ENCODE measurements at places on chromosomes 13 and 19.

GRCh38 chr19:52991484-52991883 is 22.2 kb upstream of the ERVV-1 start:
- DNase-seq: peak; percentile 8

DNA sequence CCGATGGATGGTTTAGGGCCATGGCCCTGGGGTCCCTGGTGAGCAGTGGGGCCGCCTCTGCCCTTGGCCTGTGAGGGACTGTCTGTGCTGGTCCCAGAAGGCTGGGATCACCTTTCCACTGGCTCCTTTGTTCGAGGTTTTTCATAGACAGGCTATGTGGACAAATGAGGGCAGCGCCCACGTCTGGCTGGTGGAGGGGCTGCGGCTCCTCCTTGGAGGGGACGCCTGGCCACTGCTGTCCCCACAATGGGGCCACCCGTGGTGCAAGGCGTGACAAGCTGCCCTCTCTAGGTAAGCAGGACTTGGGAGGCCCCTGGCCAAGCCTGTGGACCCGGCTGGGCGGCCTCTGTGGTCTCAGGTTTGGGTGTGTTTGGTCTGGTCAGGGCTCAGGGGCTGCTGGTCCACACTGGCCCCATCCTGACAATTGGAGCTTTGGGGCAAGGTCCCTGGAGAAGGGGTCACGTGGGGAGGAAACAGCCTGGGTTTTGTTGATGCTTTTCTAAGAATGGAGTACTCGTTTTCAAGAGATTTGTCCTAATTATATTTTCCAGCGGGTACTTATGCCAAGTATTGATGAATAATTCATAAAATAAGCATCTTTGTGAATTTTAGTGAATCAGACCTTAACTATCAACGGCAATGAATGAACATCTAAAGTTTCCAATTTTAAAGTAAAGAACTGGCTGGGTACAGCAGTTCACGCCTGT is 33.3 kb downstream of the MCF2L start:
- DNase-seq: no peak

GRCh38 chr19:18843960-18844359 is 12.2 kb downstream of the UPF1 start:
- DNase-seq: no peak

- no peak for DNase-seq
Measured at GRCh38 chr19:6236310-6237291, 43.2 kb downstream of the MLLT1 start.

GRCh38 chr13:43935878-43936277 is 56.2 kb downstream of the LACC1 start:
- DNase-seq: no peak

- DNase-seq: no peak
Measured at GRCh38 chr13:93244141-93244917, 17.7 kb downstream of the GPC6 start.

- DNase-seq: peak; percentile 72
Measured at GRCh38 chr19:43619262-43620060, at the start of gene ZNF428. ZNF428 (minus strand) TSS chr19:43619629; CDS start chr19:43614304, 5,325 bp downstream.

- DNase-seq: no peak
Measured at GRCh38 chr13:45113233-45114224, 6.8 kb upstream of the GTF2F2 start.

DNA sequence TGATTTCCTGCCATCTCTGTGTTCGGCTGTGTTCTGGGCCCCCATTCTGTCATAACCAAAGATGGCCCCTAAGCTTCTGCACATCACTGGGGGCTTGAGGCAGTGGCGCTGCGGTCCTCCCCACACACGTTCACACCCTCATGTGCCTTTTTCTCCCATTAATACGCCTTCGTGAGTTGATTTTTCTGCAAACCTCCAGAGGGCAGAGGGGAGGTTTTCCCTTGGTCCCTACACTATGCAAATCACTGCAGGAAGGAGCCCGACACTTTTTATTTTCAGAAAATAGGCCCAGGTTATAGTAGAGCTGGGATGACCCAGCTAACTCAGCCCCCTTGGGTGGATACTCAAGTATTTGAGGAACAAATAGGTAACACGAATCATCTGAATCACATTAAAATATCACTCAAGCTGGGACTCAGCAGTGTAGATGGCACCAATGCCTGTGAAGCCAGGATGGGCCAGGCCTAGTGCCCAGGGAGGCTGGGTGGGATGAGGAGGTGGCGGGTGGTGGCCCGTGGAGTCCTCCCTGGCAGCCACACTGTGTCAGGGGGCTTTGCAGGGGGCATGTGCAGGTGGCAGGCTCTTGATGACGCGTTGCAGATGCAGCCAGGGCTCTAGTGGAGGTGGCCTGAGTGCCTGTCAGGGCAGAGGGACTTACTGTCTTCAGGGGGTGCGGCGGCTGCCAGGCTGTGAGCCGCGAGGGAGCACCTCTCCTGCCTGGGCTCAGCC is 234.3 kb downstream of the TEX29 start:
- DNase-seq: no peak

DNA sequence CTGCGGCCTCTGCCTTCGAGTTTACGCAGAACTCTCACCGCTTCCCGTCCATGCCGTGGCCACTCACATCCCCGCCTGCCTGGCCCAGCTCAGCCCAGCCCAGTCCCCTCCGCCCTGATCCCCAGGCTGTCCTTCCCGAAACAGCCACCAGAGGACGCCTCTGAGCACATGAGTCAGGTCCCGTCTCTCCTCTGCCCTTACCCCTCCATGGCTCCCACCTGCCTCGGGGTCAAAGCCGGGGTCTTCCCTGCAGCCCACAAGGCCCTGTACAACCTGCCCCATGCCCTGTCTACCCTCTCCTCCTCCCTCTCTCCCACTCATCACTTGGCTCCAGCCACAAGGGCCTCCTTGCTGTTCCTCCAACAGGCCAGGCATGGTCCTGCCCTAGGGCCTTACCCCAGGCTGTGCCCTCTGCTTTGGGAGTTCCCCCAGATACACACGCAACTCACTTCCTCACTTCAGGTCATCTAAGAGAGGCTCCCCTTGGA is 8.1 kb upstream of the SEMA6B start:
- peak; percentile 60 for DNase-seq

DNA sequence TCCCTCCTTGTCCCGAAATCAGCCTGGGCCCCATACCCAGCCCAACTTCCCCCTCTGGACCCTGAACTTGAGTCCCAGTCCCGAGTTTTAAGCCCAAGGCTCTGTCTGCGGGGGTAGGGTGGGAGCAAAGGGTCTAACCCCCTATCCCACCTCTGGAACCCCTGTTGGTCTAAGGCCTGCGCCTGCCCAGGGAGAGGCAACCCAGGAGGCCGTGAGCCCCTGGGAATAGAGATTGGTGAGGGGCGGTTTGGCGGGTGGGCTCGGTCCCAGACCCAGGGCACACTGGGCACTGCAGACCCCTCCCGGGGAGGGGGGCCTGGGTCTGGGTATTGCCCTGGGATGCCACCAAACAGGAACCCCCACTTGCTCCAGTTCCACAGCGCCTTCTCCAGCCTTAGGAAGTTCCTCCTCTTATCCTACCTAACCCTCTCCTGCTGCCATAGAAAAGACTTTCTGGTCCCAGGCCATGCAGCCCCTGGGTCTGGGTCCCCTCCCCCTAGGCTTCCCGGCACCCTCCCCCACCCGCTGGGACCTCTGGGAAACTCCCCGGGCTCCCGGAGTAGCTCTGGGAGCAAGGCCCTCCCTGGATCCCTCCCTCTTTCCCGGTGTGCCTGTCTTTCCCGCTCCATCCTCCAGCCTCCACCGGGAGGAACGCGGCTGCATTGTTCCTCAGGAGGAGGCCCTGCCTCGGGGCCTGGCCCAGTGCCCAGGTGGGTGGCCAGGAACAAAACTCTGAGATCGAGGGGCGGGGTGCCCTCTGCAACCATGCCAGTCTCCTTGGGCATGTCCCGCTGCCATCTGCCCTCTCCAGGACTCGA is 33.6 kb upstream of the NANOS3 start:
- peak; percentile 64 for DNase-seq

- no peak for DNase-seq
Measured at GRCh38 chr19:50859849-50860248, 5.1 kb downstream of the KLK3 start.

GRCh38 chr13:72122661-72123255 is 255.8 kb upstream of the DACH1 start:
- no peak for DNase-seq

GRCh38 chr19:29815231-29815630 is 3.4 kb downstream of the CCNE1 start:
- DNase-seq: no peak

- DNase-seq: no peak
Measured at GRCh38 chr13:74129500-74130191, 4.6 kb downstream of the KLF12 start.

- no peak for DNase-seq
Measured at GRCh38 chr13:97686594-97686993, 252.6 kb downstream of the RAP2A start.

DNA sequence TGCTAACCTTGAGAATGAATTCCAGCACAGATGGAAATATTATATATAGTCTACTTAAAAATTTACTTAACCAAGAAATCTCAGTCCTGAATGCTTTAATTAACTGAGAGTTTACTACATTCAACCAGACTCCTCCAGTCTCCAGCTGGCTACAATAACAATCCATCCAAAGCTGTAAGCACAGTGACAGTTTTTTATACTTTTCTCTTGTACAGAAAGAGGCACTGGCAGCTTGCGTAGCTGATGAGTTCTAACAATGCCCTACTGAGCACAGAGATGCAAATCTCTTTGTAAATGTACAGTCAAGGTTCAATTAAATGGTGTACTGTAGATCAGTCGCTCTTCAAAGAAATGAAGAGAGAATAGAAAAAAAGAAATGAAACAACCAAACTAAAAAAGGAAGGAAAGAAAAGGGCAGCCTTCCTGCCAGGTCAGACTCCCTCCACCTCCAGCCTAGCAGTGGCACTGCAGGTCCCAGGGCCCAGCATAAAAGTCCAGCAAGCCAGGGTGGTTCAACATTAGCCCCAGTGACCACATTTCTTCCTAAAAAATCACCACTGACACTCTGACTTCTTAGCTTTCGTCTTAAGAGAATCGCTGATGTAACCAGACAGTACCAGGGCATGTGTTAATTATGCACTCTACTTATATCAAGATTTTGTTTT is 88.4 kb downstream of the SACS start:
- DNase-seq: no peak

DNA sequence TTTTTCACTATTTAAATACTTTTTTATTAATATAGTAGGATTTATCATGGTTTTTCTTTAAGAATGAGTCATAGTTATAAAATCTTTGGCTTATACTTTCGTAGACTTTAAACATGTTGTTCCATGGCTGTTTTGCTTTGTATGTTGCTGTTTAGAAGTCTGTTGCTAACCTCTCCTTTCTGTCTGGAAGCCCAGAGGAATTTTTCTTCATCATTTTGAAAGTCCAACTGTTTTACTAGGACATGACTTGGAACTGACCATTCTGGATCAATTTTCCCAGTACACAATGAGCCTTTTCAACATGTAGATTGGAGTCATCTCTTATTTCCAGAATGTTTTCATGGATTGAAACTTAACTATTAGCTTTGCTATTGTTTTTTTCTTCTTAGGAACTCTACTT is 7.9 kb downstream of the CAB39L start:
- no peak for DNase-seq

GRCh38 chr13:99980201-99980823 is 1.3 kb upstream of the ZIC2 start:
- DNase-seq: peak; percentile 67

GRCh38 chr13:30156270-30156669 is 151.1 kb downstream of the KATNAL1 start:
- DNase-seq: no peak

- peak; percentile 90 for DNase-seq
Measured at GRCh38 chr19:2041683-2042484, 9.2 kb downstream of the MKNK2 start.

- DNase-seq: no peak
Measured at GRCh38 chr13:107860284-107860683, 355.1 kb downstream of the LIG4 start.

DNA sequence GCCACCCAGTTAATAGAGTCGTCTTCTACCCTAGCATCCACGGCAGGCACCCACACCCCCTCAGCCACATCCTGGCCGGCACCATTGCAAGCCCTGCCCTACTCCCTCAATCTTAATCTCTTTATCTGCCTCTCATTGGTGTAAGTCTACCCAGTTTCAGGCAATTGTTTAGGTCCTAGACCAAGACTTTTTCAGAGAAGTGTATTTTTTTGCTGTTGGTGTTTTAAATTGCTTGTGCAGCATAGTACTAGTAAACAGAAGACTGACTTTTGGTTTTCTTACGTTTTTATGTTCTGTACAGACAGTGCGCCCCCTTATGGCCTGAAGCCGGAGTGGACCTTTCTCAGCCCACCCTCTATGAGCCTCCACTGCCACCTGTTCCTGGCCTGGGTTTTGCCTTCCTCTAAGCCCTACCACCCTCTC is 2.3 kb upstream of the LCP1 start:
- DNase-seq: peak; percentile 12

DNA sequence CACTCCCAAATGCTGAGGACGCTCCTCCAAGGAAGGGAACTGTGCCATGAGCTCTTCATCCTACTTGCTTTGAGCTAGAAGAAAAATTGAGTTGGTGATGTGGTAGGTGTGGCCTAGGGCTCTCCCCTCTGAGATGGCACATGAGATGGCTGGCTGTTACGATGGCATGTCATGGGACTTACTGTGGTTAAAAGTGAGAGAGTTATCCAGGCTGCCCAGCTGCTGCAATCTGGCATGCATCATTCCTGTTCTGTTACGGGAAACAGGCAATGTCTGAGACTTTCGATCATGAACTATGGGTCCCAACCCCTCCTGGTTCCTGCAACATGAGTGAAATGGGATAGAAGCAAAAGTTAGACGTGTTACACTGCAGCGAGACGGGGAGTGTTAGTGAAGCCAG is 93.3 kb upstream of the SLC15A1 start:
- no peak for DNase-seq

DNA sequence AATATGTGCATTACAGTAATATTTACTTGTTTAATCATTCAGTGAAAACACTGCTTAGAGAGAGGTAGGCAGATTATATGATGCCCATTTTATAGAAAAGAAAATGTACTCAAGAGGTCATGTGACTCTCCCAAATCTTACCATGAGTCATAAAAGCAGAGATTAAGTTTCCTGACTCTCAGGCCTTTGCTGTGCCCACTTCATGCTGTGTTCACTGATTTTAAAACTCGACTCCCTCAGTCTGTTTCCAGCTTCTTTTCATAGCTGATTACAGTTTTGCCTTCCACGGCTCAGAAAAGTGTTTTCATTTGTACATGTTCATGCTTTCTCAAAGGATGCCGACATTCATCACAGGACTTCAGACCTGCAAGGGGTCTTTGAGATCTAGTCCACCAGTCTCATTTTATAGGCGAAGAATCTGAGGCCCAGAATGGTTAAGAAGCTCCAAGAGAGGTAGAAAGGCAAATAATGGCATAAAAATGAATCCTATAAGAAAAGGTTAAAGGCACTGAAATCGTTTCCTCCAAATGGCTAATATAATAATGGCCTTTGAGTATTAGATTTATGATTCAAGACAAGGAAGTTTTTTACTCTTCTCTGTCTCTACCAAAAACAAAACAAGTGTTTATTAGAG is 9.0 kb upstream of the IPO5 start:
- no peak for DNase-seq

GRCh38 chr13:51816604-51817249 is 12.8 kb upstream of the DHRS12 start:
- peak; percentile 21 for DNase-seq

GRCh38 chr13:29059800-29060199 is 239.7 kb downstream of the MTUS2 start:
- DNase-seq: no peak
